Urinary bladder (tissue), 4 donors: ENCODE measurements at places on chromosomes 5 and 9. TPM values are rescaled to one million over a fixed set of nuclear protein-coding genes. Genes with fewer than 3 reads are reported as not detected.
A peak's percentile ranks its signal among the peaks of the same experiment; 100 is the strongest.

PIP5KL1 gene
- polyA plus RNA-seq, result 1.4 TPM

AGXT2 gene
- polyA plus RNA-seq, result 0.05 TPM

C5orf52 gene
- polyA plus RNA-seq, result not detected

SPATA31E1 gene
- 0.04 TPM for polyA plus RNA-seq

- no peak for DNase-seq
Observed at GRCh38 chr5:40605295-40605958, 74.3 kb upstream of the PTGER4 start.

DNA sequence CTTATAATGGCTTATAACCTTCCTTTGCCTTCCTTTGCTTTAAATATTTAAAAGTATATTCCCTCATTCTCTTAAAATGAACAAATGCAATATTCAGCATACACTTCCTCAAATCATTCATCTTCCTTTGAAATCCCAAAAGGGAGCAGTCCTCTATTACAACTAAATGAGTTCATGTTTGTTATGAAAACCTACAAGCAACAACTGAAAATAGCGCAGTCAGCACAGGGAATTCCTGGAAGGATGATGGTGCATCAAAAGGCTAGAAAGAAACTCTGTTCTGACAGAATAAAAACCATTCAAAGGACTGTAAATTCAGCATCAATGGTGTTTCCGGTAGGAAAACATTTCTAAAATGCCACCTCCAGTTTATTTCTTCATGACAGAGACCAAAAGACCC is 3.3 kb downstream of the NR6A1 start:
- DNase-seq, result no peak

DNA sequence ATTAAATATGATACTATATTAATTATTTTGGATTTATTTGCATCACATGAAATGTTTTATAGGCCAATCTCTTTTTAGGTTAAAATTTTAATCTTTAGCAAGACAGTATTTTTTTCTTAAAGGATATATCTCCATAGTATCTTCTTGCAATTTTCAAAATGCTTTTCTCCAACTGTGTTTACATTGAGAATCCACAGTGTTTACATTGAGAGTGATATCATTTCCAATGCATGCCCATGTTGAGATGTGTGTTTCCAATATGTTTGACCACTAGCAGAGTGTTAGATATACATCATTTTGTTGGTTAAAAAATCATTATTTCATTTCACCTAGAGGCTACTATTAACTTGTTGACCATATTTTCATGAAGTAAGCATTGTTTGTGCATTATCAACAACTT is 17.3 kb downstream of the VCAN start:
- DNase-seq, result no peak

- DNase-seq, result no peak
Observed at GRCh38 chr5:59256331-59256730, 637.2 kb downstream of the PDE4D start.

GRCh38 chr9:136059321-136059791 is 35.7 kb downstream of the NACC2 start:
- no peak for DNase-seq

UBE2D2 gene
- 98.7 TPM for polyA plus RNA-seq

PCDHGA12 gene
- polyA plus RNA-seq, result 2.9 TPM

- DNase-seq, result peak; percentile 52
Observed at GRCh38 chr9:12094046-12094445, 599.1 kb upstream of the TYRP1 start.

DNA sequence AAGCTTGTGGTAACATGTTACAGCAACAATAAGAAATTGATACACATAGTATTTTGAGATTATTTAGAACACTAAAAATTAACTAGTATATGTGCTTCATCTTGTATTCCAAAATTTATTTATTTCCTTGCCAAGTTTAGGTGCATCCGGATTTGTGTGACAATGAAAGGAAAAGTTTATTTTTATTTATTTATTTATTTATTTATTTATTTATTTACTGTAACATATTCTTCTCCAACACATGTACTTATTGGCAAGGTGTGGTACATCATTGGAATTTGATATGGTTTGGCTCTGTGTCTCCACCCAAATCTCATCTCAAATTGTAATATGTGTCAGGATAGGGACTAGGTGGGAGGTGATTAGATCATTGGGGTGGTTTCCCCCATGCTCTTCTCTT is 373.3 kb upstream of the EDIL3 start:
- no peak for DNase-seq

GRCh38 chr5:152052470-152052869 is 127.8 kb upstream of the GLRA1 start:
- no peak for DNase-seq

DNA sequence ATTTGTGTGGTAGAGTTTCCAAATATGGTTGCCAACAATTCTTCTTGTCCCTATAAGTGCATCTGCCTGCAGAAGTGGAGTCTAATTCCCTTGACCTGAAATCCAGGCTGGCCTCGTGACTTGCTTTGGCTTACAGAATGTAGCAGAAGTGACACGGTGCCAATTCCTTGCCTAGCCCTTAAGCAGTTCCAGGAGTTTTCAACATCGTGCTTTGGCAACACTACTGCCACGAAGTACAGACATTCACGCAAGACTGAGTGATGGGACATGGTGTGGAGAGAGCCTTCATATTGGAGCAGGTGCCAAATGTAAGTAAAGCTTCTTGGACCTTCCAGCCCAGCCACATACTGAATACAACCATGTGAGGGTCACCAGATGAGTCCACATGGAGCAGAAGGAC is 92.9 kb upstream of the NEK6 start:
- DNase-seq, result no peak

ITGA2 gene
- 3.4 TPM for polyA plus RNA-seq

SPATA31A3 gene
- not detected for polyA plus RNA-seq

GRCh38 chr9:91336786-91337185 is 24.9 kb downstream of the AUH start:
- DNase-seq, result no peak

- DNase-seq, result no peak
Observed at GRCh38 chr9:97398999-97399758, 12.7 kb upstream of the TDRD7 start.

LCN9 gene
- not detected for polyA plus RNA-seq

DNA sequence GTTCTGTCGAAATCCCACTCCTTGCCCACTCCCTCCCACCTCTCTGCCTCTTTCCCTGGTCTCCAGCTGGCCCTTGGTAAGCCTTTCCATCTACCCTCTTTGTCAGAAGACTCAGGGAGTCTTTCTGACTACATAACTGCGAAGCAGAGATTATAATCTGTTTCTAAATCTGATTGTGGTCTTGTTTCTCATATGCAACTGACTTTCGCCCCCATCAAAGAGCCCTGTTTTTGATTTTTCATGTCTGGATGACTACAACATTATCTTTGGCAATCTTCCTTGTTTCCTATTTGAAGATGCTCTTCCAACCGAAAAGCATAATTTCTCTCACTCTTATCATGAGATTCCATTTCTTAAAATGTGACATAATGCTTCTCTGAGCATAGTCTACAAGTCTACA is 218.2 kb upstream of the ADAMTSL1 start:
- no peak for DNase-seq

OGN gene
- polyA plus RNA-seq, result 19.5 TPM

ANKRA2 gene
- polyA plus RNA-seq, result 20.6 TPM

- no peak for DNase-seq
Observed at GRCh38 chr5:76180814-76181805, 97.9 kb downstream of the SV2C start.

GRCh38 chr9:132487351-132487791 is 77.4 kb downstream of the CFAP77 start:
- no peak for DNase-seq

- no peak for DNase-seq
Observed at GRCh38 chr9:29217966-29218365, 1644.7 kb upstream of the C9orf72 start.

DNA sequence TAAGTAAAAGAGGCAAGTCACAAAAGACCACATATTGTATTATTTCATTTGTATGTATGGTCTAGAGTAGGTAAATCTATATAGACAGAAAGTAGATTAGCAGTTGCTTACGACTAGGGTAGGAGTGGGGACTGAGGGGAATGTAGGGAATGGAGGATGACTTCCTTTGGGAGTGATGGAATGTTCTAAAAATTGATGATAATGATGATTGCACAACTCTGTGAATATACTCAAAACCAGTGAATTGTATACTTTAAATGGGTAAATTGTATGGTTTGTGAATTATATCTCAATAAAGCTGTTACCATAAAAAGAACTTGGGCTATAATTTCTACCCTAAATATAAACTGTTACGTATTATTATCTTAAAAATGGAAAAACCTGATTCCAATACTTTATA is 35.0 kb downstream of the ADAMTS6 start:
- no peak for DNase-seq

- DNase-seq, result no peak
Observed at GRCh38 chr9:38287420-38287985, 105.0 kb upstream of the ALDH1B1 start.

GRCh38 chr5:96687812-96688453 is 25.8 kb downstream of the CAST start:
- no peak for DNase-seq

GRCh38 chr9:76545191-76545590 is 86.2 kb downstream of the GCNT1 start:
- DNase-seq, result no peak

DNA sequence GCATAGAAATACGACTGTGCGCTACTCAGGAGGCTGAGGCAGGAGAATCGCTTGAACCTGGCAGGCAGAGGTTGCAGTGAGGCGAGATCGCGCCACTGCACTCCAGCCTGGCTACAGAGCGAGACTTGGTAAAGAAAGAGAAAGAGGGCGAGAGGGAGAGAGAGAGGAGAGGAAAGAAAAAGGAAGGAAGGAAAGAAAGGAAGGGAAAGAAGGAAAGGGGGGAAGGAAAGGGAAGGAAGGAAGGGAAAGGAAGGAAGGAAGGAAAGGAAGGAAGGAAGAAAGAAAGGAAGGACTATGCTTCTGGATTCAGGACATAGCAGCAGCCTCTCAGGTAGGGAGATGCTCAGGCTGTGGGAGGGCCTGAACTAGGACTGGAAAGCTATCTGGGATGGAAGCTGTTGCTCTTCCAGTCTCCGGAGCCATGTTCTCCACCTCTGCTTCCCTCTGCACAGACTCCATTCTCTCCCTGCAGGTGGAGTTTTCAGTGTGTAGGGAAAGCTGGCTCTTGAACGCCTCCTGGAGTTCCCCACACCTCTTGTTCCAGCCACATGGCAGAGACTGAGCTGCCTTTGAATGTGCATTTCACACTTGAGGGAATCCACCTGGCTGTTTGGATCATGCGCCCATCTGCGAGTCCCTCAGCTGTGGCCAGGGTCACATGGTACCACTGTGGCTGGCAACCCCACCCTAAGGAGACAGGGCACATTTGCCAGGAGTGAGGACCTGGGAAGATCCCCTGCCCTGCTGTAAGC is 9.1 kb downstream of the SWI5 start:
- DNase-seq, result no peak

DNA sequence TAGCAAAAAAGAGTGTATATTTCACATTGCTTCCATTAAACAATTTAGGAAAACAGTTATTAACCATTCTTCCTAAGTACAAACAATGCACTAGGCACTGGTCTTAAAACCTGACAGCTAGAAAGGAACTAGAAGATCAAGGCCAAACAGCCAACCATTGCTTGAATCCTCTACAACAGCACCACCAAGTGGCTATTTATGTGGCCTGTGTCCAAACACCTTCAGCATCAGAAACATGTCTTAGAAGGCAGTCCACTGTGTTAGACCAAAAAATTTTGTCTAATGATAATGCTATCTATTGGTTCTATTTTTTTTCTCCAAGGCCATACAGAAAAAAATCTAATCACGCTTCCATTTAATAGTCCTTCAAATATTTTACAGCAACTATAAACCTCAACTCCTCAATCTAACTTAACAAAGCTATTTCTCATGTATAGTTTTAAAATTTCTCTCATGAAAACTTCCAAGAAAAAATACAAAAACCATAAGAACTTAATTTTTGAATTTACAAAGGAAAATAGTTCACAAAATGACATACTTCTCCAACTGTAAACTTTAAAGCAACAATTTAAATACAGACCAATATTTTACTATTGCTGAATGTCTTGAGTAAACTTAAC is 36.1 kb downstream of the CAAP1 start:
- no peak for DNase-seq

- DNase-seq, result no peak
Observed at GRCh38 chr5:41954286-41954685, 29.2 kb downstream of the FBXO4 start.

- no peak for DNase-seq
Observed at GRCh38 chr5:166377756-166378155, 1913.7 kb upstream of the WWC1 start.

ADAMTSL1 gene
- polyA plus RNA-seq, result 3.2 TPM
